Adrenal gland (tissue), 19 donors: ENCODE measurements at places on chromosomes 2 and 18. TPM values are rescaled to one million over a fixed set of nuclear protein-coding genes. Genes with fewer than 3 reads are reported as not detected.

Gene PTGR3
- total RNA-seq: 38.0 TPM

Gene NPHP1
- 7.5 TPM for total RNA-seq

Gene CNDP1
- not detected for total RNA-seq

Gene UGT1A4
- total RNA-seq: not detected

Gene SRSF7
- total RNA-seq: 53.1 TPM

Gene ZAP70
- total RNA-seq: 6.1 TPM

Gene EML4
- 55.6 TPM for total RNA-seq

Gene ATRAID
- 231 TPM for total RNA-seq

GRCh38 chr2:186704897-186705296 lies 11.0 kb downstream of the FAM171B start:
- H3K27me3 ChIP-seq: no peaks in the 10 kb centered on the region
- H3K4me1 ChIP-seq: no peaks in the 10 kb centered on the region
- DNase-seq: no peak

- H3K36me3 ChIP-seq: no peaks in the 10 kb centered on the region
- DNase-seq: no peak
- no peak overlapping the region for H3K4me3 ChIP-seq
- H3K27ac ChIP-seq: no peak overlapping the region
These were observed 4.9 kb downstream of the TM4SF20 start for GRCh38 chr2:227374158-227374557.

DNA sequence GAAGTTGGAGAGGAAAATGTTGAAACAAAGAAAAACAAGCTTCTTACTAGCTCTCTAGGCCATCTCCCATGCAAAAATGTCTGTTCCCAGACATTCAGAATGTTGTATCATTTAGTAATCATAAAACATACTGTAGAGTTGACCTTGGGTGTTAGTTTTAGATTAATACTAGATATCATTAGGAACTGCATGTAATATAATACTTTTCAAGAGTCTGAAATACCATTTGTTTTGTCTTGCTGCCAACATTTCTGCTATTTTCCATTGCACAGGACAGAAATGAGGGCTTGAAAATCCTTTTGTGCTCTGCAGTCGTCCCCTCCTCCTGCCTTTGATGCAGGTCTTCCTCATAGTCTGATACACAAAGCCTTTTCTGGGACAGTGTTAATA lies 89.5 kb upstream of the RBMS1 start:
- peak overlapping the region; percentile 3 for H3K27ac ChIP-seq
- H3K27me3 ChIP-seq: no peaks in the 10 kb centered on the region
- H3K36me3 ChIP-seq: no peaks in the 10 kb centered on the region

- no peaks in the 10 kb centered on the region for H3K27me3 ChIP-seq
- H3K4me1 ChIP-seq: no peaks in the 10 kb centered on the region
- H3K36me3 ChIP-seq: no peaks in the 10 kb centered on the region
- no peak overlapping the region for H3K4me3 ChIP-seq
These were observed 7.8 kb upstream of the ARHGAP28 start for GRCh38 chr18:6721755-6722154.

- no peaks in the 10 kb centered on the region for H3K36me3 ChIP-seq
- H3K27ac ChIP-seq: no peak overlapping the region
- H3K4me1 ChIP-seq: no peaks in the 10 kb centered on the region
- H3K4me3 ChIP-seq: no peak overlapping the region
These were observed 82.4 kb downstream of the NCKAP5 start for GRCh38 chr2:133485868-133486267.

DNA sequence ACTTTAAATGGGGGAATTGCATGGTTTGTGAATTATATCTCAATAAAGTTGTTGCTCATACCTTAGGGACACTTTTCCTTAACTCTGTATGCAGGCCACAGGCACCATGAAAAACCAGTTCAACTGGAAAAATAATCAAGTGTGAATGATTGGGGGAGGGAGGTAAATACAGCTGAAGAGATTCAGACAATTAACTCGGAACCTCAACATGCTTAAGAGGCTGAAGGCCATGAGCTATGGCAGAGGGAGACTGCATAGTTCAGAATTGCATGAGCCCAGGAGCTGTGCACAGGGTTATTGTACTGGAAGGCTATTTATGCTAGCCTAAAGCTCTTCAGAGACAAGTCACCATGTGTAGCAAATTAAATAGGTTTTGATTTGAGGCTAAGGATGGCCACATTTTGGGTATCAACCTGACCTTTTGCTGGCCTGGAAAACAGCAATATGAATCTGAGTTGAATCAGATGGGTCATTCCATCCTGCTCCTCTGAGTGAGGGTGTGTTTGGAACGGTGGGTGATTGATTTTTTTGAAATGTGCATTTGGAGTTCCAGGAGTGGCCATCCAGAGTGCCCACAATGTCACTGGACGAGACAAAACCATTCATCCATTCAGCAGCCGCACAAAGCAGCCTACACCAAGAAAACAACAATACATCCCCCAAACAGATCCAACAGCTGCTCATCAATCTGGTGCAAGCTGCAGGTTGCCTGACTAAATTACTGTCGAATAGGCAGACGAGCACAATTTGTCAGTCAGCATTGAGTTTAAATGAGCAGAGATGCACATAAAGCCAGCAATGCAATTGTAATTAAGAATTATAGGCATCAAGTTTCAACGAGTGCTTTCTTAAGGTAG lies 42.5 kb downstream of the HRH4 start:
- DNase-seq: no peak
- no peak overlapping the region for H3K4me3 ChIP-seq
- H3K36me3 ChIP-seq: no peaks in the 10 kb centered on the region
- H3K27me3 ChIP-seq: no peaks in the 10 kb centered on the region
- H3K27ac ChIP-seq: no peak overlapping the region

DNA sequence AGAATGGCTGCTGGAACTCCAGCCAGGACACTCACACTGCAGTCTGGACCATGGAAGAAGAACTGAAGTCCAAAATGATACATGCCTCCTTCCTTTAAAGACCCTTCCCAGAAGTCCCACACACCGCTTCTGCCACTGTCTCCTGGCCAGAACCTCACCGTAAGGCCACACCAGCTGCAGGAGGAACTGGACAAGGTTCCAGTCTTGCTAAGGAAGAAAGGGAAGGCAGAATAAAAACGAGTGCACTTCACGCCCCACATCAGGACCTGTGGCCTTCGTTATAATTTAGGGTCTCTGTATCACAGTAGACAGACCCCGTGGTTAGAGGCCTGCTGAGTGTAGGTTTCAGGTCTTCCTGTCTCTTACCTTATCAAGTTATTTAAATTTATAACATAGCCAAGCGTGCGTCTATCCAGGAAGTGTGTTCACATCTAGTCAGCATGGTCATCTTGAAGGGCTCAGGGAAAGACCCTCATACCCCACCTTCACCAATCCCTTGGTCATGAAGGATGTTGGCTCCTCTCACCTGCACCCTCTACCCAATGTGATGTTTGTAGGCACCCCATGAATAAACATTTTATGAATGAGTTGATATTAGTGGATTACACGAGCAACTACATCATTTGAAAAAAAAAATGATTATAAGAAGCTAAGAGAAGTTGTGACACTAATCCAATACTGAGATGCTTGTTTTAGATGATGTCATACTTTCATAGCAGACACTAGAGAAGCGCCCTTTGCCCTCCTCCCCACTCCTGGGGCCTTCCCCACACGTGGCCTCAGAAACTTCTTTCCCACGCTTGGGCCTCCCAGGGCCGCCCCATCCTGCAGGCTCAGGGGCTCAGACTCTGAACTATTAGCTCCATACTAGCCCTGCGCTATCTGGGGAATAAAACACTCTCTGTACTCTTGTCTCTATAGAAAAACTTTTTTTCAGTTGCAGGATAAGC lies 157.6 kb downstream of the FAM210A start:
- H3K4me1 ChIP-seq: peaks cover 9% of the 10 kb centered on the region
- no peak for DNase-seq
- H3K27ac ChIP-seq: no peak overlapping the region
- no peaks in the 10 kb centered on the region for H3K27me3 ChIP-seq
- no peak overlapping the region for H3K4me3 ChIP-seq
- no peaks in the 10 kb centered on the region for H3K36me3 ChIP-seq

DNA sequence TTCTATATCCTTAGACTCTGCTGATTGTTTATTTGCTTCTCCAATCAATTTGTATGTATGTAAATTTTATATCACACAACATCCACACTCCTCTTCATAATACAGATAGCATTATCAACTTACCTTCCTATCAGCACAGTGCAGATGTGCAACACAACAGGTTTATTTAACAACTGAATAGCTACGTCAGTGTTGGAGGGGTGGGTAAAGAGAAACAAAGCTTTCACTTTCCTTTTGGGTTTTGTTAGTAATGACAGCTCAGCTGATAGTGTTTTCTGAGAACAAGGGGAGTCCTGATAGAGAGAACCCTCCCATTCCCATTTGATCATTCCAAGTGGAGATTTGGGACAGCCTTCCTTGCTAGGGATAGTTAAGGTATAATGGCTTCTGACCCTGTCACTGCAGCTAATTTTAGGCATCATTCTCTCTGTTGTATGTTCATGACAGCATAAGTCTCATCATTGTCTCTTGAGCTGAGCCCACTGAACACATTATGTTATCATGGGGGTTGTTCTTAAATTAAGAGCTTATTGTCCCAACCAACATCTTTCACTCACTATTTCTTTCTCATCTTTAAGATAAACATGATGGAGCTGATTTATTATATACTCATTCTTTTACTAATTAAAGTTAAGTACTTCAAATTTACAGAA lies 227.7 kb downstream of the GPD2 start:
- DNase-seq: no peak
- no peak overlapping the region for H3K4me3 ChIP-seq
- no peaks in the 10 kb centered on the region for H3K36me3 ChIP-seq
- H3K27me3 ChIP-seq: no peaks in the 10 kb centered on the region
- no peaks in the 10 kb centered on the region for H3K4me1 ChIP-seq
- no peak overlapping the region for H3K27ac ChIP-seq

DNA sequence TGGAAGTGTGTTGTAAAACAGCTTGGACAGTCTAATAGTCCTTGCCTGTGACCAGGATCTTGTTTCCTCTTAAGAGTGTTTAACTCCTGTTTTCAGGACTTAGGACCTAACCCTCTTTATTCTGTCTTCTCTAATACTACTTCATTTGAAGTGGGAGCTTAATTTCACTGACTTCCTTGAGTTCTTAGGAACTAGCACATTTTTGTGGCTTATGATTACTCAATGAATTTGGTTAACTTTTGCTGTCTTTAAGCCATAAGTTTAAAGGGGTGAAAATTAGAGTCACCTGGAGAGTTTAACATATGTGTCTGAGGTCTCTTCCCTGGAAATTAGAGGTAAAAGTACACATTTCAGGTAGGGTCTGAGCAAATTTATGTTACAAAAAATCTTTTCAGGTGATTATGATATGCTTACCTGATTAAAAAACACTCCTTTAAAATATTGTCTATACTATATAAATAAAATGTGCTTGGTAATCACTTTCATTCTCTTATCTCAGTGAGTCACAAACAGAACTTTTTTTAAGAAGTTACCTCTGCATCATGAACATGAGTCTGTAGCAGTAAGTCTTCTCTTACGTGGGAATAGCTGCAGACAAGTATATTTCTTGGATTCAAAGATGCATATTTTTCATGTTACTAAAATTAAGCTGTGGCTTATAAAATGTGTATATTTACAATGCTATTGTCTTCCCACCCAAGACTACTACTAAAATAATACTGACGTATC lies 52.7 kb downstream of the ATP9B start:
- H3K36me3 ChIP-seq: no peaks in the 10 kb centered on the region
- no peak overlapping the region for H3K27ac ChIP-seq
- DNase-seq: no peak
- H3K27me3 ChIP-seq: no peaks in the 10 kb centered on the region
- H3K4me1 ChIP-seq: no peaks in the 10 kb centered on the region

- H3K36me3 ChIP-seq: no peaks in the 10 kb centered on the region
- H3K27me3 ChIP-seq: peaks cover 11% of the 10 kb centered on the region
- H3K4me3 ChIP-seq: no peak overlapping the region
These were observed 10.5 kb downstream of the AQP12B start for GRCh38 chr2:240672076-240672700.

DNA sequence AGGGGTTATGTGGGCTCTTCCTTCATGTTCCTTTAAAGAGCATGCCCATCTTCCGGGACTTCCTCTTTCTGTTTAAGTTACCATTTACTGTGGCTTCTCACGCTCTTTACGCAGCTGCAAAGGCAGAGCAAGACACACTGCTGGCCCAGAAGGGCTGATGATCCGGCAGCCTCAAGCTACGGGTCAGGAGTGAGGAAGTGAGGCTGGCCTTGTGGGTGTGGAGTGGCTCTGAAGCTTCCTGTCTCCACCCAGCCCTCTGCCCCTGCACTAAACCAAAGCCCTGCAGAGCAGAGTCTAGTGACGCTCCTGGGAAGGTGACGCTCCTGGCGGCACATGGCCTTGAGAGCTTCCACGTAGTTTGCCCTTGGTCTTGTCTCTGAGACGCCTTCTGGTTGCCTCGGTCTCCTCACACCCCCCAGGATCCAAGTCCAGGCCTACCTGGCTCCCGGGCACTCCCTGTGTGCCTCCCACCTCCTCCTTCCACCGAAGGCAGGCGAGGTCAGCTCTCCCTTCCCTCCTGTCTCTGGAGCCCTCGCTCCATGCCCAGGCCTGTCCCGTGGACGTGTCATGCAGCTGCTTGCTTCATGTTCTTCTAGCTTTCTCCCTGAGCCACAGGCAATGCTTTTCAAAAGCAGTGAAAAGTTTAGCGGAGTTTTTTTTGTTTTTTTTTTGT lies 50.3 kb downstream of the ARL4C start:
- peak overlapping the region; percentile 81 for H3K27ac ChIP-seq
- H3K36me3 ChIP-seq: no peaks in the 10 kb centered on the region
- no peaks in the 10 kb centered on the region for H3K27me3 ChIP-seq
- peak; percentile 80 for DNase-seq
- no peak overlapping the region for H3K4me3 ChIP-seq

GRCh38 chr2:173271825-173272224 lies 82.8 kb upstream of the CDCA7 start:
- no peak overlapping the region for H3K4me3 ChIP-seq
- H3K36me3 ChIP-seq: no peaks in the 10 kb centered on the region
- DNase-seq: no peak

GRCh38 chr2:157223624-157224205 lies 33.8 kb upstream of the GALNT5 start:
- DNase-seq: no peak
- H3K4me1 ChIP-seq: no peaks in the 10 kb centered on the region
- H3K36me3 ChIP-seq: no peaks in the 10 kb centered on the region
- H3K4me3 ChIP-seq: no peak overlapping the region

DNA sequence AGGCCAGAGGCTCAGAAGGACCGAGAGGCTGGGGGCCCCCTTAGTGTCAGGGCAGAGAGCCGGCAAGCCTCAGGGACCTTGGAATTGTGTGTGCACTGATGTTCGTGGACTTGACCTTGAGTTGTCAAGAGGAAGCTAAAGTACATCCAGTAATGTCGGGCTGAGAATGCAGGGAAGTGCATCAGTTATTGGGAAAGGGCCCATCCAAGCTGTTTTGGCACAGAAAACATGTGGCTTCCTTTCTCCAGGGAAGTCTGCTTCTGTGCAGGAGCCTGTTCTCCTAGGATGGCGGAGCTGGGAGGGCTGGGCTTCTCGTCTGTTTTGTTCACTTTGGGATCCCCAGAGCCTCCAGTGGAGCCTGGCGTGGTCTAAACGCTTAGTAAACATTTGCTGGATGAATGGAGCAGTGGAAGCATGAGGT lies 23.7 kb downstream of the ATOH8 start:
- H3K4me1 ChIP-seq: peaks cover 39% of the 10 kb centered on the region
- H3K4me3 ChIP-seq: no peak overlapping the region
- no peaks in the 10 kb centered on the region for H3K36me3 ChIP-seq
- H3K27ac ChIP-seq: peak overlapping the region; percentile 19
- peak; percentile 48 for DNase-seq
- no peaks in the 10 kb centered on the region for H3K27me3 ChIP-seq
